ENCODE measurements at places on chromosomes 1 and 21.

- DNase-seq, result no peak
Observed at GRCh38 chr1:187842406-187843165, 1013.8 kb downstream of the PLA2G4A start.

DNA sequence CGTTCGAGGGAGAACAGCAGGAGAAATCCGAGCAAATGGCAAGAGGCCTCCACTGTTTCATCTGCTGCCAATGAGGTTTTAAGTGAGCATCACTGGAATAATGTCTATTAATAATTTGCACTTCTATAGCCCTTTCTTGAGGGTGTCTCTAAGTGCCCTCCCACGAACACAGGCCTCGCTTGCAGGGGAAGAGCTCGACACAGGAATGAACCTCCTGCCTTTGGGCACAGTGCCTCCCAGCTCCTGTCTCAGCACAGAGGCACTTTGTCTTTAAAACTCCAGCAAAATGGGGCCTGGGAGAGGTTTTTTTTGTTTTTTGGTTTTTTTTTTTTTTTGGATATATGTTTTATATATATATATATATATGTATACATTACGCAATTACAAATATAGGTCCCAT is 56.6 kb downstream of the OLIG1 start:
- DNase-seq, result no peak

DNA sequence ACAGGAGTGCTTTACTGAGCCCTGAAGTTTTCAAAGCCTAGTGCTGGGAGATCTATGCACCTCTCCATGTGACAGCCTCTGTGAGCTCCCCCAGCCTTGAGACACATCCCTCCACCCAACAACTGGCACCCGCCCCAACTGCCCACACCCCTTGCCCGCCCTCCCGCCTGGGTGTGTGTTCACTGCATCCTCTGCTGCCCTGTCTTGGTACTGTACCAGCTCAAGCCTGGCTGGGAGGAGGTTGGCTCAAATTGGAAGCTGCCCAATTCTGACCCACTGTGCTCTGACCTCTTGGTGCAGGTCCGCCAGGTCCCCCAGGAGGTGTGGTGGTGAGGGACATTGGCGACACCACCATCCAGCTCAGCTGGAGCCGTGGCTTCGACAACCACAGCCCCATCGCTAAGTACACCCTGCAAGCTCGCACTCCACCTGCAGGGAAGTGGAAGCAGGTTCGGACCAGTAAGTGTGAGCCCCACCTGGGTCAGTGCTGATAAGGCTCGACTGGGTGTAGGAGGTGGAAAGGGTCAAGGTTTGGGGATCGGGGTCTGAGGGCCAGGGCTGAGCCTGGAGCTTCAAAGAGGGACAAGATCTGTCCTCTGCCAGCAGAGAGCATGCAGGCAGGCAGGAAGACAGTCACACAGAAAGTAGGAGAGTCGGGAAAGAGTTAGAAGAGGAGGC is 18.0 kb downstream of the TMEM81 start:
- no peak for DNase-seq

- no peak for DNase-seq
Observed at GRCh38 chr1:49626472-49626871, 397.3 kb downstream of the AGBL4 start.

GRCh38 chr1:108678706-108679105 is 13.4 kb upstream of the PRPF38B start:
- DNase-seq, result no peak

GRCh38 chr1:26789612-26789865 is 1.8 kb downstream of the PIGV start:
- DNase-seq, result no peak

DNA sequence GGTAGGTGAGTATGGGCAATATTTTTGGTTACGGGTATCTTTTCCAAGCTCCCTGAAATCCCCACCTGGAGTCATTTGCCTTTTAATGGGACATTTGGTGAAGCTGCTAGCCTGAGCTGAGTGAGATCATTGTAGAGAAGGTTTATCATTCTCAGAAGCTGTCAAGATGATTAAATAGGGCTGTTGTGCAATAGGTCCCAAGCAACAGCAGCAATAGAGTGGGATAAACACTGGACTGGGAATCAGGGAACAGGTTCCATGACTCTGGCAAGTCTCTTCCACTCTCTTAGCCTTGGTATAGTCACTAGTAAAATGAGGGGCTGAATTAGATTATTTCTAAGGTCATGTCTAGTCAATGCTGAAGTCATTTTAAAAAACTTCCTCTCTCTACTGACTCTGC is 30.3 kb upstream of the FAM78B start:
- no peak for DNase-seq

GRCh38 chr1:30853350-30853749 is 55.2 kb downstream of the SDC3 start:
- no peak for DNase-seq

DNA sequence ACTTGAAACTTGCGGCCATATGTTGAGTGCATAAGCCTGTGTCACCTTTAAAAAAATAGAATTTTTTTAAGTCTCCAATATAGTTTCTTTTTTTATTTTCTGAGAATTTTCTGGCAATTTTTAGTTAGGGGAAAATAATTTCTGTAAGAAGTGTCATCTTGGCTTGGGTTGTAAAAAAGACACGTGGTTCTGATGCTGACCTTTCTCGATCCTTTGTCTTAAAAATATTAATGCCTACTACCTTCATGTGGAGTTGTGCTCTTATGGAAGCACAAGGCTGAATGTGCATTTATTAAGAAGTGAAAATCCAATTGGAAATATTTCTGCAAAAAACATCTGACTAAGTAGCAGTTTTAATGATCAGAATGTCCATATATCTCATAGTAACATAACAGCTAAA is 3.5 kb downstream of the ELAVL4 start:
- DNase-seq, result no peak

DNA sequence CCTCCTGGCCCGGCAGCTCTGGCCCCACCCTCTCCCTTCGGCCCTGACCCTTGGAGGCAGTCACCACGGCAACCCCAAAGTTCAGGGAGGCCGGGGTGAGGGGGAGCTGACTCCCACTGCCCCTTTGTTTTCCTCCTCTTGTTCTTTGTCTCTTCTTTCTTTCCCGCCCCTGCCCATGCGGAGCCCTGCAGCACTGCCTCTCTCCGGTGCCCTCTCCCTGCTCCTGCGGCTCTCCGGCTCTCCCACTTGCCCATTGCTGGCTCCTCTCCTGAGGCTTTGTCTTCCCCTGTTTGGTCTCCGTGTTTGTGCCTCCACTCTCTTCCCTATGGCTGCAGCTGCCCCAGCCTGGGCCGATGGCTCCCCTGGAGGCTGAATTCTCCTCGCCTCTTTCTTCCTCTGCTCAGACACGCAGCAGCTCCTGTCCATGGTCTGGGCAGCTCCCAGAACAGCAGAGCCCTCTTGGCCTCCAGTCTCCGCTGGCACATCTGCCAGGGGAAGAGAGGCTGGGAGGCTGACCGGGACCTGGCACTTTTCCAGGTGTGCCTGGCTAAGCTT is 5.8 kb downstream of the CELSR2 start:
- no peak for DNase-seq

GRCh38 chr1:223700388-223700918 is 11.9 kb upstream of the CAPN2 start:
- DNase-seq, result no peak

DNA sequence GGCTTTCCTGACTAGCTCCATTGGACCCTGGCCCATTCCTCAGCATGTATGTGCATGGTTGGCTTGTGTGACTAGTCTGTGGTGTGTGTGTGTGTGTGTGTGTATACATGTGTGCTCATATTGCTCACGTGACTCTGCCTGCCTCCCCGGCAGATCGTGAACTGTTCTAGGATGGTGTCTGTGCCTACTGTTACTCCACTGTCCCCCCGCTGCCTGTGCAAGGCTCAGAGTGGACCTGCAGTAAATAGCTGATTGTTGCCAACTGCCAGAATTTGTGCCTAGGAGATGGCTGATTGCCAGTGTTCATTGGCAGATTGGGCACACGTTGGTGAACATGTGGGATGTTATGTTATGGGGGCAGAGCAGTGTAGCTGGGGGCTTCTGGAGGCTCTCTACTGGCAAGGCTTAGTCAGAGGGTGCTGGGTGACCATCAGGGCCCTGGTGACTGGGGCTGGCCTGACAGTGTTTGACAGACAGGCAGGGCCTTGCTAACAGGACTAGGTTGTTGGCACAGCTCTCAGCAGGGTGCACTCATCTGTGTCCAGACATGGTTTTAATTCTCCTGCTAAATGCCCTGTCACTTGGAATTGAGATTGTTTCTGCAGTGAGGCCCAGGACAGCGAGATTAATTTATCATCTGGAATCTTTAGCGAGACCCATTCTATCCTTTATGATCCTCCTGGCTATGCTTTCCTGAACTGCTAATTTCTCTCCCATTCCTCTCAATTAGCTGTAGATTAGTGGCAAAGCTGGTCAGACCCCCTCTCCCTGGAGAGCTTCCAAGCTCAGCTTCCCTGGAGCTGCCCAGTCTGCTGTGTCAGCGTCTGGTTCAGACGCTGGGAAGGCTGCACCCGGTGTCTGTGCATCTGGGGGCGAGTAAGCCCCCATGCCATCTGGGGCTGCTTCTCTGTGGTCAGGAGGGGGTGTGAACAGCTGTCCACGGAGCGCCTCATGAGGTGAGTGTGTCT is 20.8 kb downstream of the SLC6A17 start:
- DNase-seq, result no peak

All from HCEC 1CT (cell line).